ENCODE measurements at places on chromosomes 4 and X. TPM values are rescaled to one million over a fixed set of nuclear protein-coding genes. Genes with fewer than 3 reads are reported as not detected.

- DNase-seq: no peak
These were observed 949.5 kb upstream of the PCDH7 start for GRCh38 chr4:29770627-29771026.

SLC9B1 gene
- 0.19 TPM for polyA plus RNA-seq

DNA sequence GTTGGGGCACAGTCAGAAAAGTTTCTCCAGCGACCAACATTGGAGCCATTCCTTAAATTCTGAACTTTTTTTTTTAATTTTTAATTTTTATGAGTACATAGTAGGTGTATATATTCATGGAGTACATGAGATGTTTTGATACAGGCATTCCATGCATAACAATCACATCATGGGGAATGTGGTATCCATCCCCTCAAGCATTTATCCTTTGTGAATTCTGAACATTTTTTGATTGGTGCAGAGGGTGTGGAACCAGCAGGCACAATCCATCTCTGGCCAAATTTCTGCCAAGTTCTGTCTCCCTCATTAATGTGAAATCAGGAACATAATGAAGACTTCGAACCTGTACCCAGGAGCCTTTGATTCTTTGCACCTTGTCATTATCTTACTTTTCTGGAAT is 267.0 kb downstream of the FRMPD4 start:
- no peak for DNase-seq

DNA sequence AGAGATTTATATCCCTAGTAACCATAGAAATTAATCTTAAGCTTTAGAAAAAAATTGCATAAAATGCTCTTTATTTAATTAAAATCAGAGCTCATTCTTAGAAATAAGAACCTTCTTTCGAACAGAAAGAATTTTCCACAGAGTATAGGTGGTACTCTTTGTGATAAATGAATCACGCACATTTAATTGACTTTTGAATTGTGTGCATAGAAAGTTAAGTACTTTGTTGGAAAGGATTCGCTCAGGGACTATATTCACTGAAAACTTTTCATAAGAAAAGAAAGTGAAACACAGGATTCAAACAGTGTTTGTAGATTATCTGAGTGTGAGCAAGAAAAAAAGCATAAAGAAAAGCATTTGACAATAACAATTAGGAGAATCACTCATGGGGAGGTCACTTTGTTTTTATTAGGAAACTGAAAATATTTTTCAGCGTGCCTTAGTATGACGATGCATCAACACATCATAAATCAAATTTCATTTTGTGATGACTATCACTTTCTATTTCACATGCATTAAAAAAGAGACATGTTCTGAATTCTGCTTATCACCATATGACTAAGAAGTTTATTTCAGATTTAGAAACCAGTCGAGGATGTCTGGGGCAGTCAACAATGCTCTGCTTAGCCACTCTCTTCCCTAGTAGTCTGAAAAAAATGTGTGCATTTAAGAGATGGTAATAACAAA is 49.5 kb downstream of the STX18 start:
- DNase-seq: peak; percentile 79

GRCh38 chr4:164252286-164252685 is 501.6 kb upstream of the SMIM31 start:
- peak; percentile 0 for DNase-seq

CLIC2 gene
- polyA plus RNA-seq: 0.57 TPM

VCX2 gene
- polyA plus RNA-seq: not detected

GRCh38 chr4:140877781-140878180 is 121.6 kb upstream of the TBC1D9 start:
- DNase-seq: no peak

- DNase-seq: no peak
These were observed 65.7 kb downstream of the GATB start for GRCh38 chr4:151694961-151695720.

- DNase-seq: no peak
These were observed 10.7 kb downstream of the SMARCA5 start for GRCh38 chr4:143524211-143524610.

TLL1 gene
- polyA plus RNA-seq: not detected

- DNase-seq: no peak
These were observed 65.6 kb downstream of the DCAF8L1 start for GRCh38 chrX:27915617-27916016.

GRCh38 chr4:112127803-112128202 is 17.5 kb upstream of the FAM241A start:
- peak; percentile 77 for DNase-seq

DNA sequence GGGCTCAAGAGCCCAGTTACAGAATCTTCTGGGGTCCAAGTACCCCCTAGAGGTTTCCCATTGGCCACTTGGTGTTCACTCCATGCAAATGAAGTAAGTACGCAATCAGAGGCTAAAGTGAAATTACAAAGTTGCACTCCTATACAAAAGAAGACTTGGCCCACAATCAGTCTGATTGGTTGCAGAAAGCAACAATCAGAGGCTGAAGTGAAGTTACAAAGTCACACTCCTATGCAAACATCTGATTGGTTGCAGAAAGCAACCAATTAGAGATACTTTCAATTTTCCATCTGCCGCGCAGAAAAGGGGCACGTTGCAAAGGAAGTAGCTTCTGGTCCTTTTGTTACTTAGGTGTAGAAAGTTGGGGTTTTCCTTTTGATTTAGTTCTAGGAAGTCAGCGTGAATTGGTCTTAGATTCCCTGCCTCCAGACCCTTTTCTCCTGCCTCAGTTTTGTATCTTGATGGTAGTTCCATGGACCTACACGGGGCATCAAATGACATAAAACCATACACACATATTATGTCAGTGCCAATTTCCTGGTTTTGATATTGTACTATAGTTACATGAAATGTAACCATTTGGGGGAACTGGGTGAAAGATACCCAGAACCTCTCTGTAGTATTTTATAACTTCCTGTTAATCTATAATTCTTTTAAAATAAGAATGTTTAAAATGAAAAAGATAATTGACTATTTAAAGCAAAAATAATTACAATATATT is 12.4 kb upstream of the PIN4 start:
- peak; percentile 8 for DNase-seq

GRCh38 chr4:147755561-147756295 is 23.8 kb downstream of the ARHGAP10 start:
- peak; percentile 74 for DNase-seq

DNA sequence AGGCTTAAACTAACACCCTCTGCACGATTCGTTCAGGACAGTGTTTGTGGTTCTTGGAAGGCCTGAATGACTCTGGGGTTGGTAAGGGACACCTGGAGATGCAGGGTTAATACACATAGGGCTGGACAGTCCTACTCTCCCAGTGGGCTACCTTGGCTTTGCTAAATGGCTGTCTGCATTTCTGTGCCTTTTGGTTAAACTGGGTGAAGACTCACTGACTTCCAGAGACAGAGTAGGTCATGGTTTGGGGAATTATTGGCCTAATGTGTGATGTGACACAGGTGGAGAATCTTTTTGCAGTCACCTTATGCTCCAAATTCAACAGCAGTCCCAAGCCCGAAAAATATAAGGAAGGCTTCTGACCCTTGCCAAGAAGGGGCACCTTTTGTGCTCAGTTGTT is 10.5 kb downstream of the POU4F2 start:
- no peak for DNase-seq

DNA sequence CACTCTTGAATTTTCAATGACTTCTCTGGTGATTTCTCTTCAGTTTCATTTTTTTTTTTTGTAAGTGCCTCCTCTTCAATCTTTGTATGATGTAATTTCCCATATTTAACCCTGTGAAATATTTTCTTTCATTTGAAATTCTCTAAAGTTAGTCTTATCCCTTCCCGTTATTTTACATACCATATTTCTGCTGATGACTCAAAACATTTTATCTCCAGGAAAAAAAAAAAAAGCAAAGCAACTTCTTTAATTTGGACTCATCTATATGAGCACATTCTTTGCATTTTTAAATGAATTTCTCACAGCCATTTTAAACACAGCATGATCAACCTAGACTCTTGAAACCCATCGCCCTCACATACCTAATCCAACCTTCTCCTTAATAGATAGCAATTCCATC is 1831.4 kb downstream of the ARAP2 start:
- no peak for DNase-seq

CPZ gene
- 19.0 TPM for polyA plus RNA-seq

DNA sequence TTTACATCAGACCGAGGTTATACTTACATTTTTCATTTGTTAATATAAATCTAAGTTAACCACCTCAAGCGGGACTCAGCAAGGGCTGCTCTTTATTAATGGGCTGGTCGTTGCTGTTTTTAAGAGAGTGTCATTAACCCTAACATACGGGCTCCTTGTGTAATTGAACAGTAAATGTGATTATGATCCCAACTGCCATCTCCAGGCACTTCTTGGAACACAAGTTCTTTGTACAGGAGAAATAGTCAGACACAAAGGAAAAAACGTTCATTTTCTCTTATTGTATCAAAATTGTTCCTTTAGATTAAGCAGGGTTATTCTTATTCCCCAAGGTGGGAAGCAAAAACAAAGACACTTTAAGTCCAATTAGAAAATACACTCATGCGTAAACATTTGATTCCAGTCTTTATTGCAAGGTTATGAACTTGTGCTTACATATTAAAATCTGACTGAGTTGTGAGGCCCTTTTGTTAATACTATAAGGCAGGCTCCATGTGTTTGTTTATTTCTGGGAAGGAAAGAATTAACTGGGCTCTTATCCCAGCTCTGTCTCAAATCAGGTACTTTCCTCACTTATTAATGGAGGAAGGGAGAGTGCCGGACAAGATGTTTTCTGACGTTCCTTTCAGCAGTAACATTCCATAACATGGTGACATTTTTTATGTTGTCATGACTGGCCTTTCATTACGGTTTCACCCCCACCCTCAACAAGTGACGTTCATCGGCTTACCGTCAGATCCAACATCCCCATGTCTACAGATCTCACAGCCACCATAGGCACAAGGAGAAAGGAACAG is 95.9 kb downstream of the RASL11B start:
- no peak for DNase-seq

- DNase-seq: no peak
These were observed 406.0 kb upstream of the EDA2R start for GRCh38 chrX:67044866-67045265.

DNA sequence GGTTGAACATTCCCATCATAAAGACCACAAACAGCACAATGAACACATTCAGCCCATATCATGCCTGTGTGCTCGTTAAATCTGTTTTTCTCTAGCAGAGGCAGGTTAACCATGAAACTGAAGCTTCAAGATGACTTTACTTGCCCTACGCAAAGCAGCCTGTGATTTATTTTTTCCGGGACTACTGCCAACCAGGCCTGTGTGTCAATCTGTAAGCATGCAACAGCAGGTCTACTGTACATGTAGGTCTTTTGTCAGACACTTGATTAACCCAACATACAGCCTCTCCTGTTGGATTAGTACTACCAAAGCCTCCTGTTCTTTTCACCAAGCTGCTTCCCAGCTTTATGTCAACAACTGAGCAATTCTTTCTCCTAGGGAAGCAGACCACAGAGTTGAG is 85.5 kb upstream of the ACSL1 start:
- no peak for DNase-seq

GRCh38 chrX:11427453-11428071 is 134.3 kb downstream of the AMELX start:
- peak; percentile 37 for DNase-seq

MAGEA12 gene
- 0.18 TPM for polyA plus RNA-seq

DNA sequence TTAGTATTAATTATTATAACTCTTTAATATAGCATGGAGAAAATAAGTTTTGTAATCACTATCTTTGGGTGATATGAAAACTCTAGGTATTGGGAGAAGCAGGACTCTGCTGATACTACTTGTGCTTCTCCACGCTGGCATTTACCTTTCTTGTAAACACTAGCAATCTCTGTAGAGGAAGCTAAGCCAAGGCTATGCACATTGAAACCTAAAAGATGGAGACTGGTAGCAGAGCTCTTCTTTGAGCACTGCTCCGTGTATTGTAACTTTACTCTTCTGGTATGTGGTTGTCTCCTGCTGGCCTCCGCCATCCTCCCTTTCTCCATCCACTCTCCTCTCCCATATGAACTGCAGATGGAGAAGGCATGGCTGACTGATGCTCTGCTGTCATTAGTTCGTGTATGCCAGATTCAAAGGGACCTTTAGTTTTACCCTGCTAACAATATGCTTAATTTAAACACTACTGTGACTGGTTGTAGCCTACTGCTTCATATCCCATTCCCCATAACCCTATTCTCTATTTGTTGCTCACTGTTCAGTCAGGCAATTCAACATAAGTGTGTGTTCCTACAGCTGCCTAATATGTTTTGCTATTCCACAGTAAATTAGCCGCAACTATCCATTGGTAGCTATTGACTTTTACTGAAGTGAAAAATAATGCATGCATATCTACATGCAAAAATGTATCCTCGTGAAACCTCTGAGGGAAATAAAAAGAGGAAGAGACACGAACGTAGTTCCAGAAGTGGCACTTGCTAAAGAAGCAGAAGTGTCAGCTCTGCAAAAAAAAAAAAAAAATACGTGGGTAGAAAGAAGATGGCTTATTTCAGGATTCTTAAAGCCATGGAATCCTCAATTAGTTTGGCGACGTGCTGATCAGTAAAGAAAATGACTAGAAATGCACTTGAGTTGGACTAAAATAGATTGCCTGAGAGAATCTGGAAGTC is 55.6 kb upstream of the CCSER1 start:
- DNase-seq: no peak

GRCh38 chrX:9163214-9163709 is 129.3 kb upstream of the FAM9B start:
- peak; percentile 42 for DNase-seq

GRCh38 chrX:3280706-3281105 is 65.7 kb downstream of the MXRA5 start:
- no peak for DNase-seq

- peak; percentile 97 for DNase-seq
These were observed at the start of gene CFAP97 for GRCh38 chr4:185203486-185204237. Gene CFAP97 (minus strand): TSS chr4:185204000. CDS start chr4:185191196, 12,804 bp downstream.

DNA sequence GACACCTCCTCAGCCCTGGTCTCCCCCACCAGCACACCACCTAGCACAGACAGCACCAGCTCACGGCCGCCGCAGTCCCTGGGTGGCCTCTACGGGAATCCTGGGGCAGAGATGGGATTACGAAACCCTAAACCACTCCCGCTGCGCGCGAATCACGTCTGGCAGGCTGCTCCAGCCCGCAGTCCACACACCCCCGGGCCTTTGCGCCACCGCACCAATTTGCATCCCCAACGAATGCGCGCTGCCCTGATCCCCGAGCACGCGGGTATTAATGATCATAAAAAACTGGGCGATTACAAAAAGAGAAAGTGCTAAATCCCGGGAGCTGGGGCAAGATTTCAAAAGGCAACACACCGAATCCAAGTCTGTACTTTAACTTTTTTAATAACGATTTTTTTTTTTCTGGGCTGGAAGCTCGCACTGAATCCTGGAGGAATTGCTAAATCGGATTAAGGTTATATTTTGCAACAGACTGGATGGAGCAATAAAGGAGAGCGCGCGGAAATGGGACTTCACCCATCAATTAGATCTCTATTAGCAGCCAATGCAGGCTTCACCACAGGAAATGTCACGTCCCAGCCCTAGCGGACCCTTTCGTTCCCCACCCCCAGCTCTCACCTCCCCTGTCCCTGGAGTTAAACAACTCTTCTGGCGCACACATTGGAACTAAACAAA is 69.8 kb upstream of the TMEM33 start:
- peak; percentile 24 for DNase-seq

All from GM23248 (cell line).